ENCODE measurements at places on chromosomes 7 and 10.

DNA sequence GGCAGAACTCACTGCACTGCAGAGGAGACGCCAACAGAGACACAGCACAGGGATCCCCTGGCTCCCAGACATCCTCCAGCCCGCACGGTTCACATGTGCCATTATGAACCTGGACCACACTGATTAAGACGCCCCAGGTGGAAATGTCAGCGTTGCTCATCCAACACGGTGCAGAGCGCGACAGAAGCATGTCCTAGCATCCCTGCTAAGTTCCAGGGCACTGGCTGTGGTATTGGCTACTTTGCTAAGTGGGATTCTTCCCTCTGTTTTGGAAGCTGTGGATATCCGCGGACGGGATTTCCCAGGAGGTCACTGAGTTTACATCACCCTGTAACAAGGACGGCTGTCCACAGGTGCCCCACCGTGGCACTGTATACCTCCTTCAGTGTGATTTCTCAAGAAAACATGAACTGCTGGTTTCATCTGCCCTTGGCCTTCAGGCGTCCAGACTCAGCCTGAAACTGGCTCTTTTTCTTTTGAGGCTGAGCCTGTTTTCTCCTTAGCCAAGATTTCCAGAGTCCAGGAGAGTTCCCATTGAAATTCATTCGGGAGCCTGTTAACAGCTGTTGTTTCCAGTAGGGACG is 324.0 kb downstream of the WDR37 start:
- DNase-seq: no peak

- DNase-seq: no peak
Observed at GRCh38 chr10:93334901-93335327, 147.2 kb downstream of the MYOF start.

GRCh38 chr7:116211913-116212596 is 1.7 kb downstream of the TES start:
- no peak for DNase-seq

DNA sequence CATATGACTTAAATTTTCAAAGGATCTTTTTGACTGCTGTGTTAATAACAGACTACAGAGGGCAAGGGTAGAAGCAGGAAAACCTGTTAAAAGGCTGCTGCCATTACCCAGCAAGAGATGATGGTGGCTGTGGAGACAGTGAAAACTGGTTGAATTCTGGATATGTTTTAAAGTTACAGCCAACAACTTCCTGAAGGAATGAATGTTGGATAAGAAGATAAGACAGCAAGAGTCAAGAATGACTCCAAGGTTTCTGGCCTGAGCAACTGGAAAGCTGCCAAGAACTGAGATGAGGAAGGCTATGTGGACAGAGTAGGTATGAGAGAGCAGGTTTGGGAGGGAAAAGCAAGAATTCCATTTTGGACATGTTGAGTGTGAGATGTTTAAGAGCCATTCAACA is 19.1 kb downstream of the CNOT4 start:
- no peak for DNase-seq

DNA sequence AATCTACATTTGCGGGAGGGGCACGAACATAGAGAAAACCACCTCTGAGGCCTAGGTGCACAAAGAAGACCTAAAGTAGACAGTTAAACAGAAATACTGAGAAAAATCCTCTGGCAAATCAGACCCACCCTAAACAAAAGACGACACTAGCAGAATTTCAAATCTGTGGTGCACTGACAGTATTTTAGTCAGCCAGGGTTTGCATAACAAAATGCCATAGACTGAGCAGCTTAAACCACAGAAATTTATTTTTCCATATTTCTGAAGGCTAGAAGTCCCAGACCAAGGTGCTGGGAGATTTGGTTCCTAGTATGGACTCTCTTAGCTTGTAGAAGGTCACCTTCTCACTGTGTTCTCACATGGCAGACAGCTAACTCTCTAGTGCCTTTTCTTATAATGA is 26.3 kb downstream of the IPMK start:
- DNase-seq: no peak

- DNase-seq: no peak
Observed at GRCh38 chr10:124264271-124264670, 154.5 kb downstream of the OAT start.

- no peak for DNase-seq
Observed at GRCh38 chr10:48247680-48248079, 26.8 kb downstream of the FRMPD2 start.

- DNase-seq: no peak
Observed at GRCh38 chr10:11282156-11282555, 264.5 kb downstream of the CELF2 start.

GRCh38 chr10:69321865-69322264 is 43.6 kb downstream of the HK1 start:
- no peak for DNase-seq

GRCh38 chr7:44093102-44093641 is 10.8 kb upstream of the POLM start:
- DNase-seq: no peak

DNA sequence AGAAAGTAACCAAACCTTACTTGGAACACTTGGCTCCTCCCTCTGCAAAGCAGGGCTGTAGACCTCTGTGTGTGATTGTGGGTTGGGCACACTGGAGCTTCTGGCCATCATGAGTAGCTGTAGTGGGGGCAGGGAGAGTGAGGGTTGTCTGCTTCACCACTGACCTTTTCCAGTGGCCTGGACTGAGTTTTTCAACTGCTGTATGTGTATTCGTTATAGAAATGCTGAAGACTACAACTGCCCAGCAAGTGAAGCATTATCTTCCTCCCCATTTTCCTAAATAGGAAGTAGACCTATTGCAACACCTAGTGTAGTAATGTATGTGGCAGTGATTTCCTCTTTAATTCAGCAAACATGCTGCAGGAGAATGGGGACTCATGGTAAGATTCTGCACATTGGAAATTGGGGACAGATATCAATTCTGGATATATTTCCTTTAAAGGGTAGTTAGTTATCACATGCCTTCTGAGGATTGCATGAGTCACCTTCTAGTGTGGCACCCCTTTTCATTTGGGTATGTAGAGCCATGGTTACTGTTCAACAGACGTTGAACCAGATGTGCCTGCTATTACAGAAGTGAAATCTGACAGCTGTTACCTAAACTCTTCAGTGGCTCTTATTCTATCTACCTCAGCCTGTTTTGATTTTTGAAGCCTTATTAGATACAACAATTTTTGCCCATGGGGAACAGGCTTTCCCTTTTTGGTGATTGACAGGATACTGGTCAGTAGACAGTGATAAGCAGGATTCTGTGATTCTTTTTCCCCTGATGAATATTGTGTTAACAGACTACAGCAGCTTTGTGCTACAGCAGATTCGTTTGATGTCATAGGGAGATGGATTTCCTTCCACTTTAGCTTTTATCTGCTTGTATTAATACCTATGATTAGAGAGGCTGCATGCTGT is 130.9 kb downstream of the SND1 start:
- no peak for DNase-seq

GRCh38 chr7:127041689-127042452 is 210.9 kb downstream of the GRM8 start:
- no peak for DNase-seq

DNA sequence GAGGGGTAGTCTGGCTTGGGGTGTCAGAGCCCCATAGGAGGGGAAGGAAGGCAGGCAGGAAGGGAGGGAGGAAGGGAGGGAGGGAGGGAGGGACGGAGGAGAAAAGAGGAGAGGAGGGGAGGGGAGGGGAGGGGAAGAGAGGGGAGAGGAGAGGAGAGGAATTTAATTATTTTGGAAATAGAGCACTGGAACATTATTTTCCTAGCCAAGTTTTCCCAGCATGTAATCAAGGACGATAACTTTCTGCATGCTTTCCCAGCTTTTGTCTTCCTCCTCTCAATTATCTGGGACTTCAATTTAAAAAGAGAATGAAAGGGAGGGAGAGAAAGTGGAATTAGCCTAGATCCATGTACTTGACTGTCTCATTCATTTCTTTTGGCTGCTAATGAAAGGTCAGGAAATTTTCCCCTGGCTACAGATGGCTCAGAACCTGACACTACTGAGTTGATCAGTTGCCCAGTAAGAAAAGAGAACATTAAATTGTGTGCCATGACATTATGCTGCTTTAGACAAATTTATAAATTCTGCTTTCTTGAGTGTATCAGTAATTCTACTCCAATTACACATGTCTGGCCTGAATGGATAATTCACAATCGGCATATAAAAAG is 148.8 kb downstream of the LRRC4 start:
- no peak for DNase-seq
